ENCODE measurements at places on chromosomes 2 and 18. TPM values are rescaled to one million over a fixed set of nuclear protein-coding genes. Genes with fewer than 3 reads are reported as not detected.

Gene ADCY3
- 59.7 TPM for total RNA-seq

Gene HMSD
- total RNA-seq, result 0.28 TPM

Gene SYT4
- total RNA-seq, result not detected

Gene KCNE4
- 12.4 TPM for total RNA-seq

Gene SIGLEC15
- 2.8 TPM for total RNA-seq

Gene WDR75
- total RNA-seq, result 60.3 TPM

Gene PLGLB2
- total RNA-seq, result not detected

DNA sequence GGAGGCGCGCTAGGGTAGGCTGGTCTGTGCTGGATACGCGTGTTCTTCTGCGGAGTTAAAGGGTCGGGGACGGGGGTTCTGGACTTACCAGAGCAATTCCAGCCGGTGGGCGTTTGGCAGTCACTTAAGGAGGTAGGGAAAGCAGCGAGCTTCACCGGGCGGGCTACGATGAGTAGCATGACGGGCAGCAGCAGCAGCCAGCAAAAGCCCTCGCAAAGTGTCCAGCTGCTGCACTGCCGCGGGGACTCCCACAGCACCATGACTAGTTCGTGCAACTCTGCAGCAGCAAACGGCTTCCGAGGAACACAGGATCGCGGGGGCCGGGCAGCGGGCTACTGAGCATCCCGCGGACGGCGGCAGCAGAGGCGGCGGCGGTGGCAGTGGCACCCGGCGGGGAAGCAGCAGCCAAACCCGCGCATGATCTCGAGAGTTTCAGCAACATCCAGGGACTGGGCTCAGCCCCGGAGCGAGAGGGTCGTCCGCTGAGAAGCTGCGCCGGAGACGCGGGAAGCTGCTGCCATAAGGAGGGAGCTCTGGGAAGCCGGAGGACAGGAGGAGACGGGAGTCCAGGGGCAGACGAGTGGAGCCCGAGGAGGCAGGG is 368 bp downstream of the TMEFF2 start:
- DNase-seq, result peak; percentile 9

DNA sequence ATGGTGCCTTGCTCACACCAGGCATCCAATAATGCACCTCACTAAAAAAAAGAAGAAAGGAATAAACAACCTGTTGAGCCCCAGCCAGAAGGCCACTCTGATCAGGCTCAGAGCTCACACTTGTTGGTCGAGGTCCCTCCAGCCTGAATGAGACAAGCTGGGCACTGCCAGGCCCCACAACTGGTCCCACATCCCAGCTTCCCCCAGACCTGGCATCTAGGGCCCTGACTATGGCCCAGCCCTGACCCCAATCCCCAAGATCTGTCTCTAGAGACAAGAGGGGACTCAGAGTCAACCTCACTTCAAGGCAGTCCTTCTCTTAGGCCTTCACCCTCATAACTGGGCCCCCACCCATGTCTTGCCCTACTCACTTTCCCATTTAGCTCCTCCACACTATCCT is 22.4 kb downstream of the TEX51 start:
- DNase-seq, result no peak

DNA sequence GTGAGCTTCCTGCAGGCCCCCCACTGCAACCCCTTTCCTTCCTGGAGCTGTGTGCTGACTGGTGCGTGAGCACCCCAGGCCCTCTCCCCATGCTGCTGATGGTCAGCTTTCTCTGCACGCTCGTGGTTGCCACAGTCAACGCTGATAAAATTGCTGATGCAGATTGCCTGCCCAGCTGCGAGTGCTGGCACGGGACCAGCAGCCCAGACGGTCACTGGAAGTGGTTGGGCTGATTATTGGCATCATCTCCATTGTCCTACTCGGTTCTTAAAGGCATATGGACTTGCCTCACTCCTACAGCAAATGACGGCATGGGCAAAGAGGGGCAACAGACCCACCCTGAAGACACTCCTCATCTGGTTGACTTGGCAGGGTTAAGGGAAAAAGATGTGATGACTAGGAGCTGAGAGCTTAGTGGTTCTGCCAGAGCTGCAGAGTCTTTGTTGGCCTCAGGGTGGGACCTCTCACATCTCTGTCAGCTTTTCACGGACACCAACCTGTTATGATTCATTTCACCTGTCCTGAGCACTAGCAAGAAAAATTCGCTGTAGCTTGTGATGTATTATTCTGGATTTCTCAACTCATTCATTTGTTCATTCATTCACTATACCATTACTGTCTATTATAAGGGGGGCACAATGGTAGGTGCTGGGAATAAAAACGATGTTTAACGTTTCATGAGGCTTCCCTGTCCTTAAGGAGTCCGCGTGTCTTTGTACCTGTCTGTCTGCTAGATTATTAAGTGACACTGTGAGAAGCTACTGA is 38.4 kb downstream of the PAX8 start:
- peak; percentile 73 for DNase-seq

- no peak for DNase-seq
Measured at GRCh38 chr18:6078877-6079276, 183.6 kb upstream of the TMEM200C start.

DNA sequence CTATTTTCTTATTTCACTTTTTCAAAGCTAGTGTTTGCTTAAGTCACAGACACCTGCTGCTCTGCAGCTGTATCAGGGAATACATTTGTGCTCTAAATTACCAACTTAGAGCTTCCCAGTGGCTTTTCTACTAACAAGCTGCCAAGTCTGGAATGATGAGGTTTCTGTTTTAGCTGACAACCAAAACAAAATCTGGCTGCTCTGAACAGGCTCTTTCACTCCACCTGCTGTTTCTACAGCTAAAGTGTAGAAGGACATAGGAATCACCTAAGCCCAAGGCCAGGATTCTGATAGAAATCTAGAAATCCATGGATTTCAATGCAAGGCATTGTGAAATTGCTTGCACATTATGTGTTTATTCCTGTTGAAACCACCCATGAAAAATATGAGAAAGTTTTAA is 201.2 kb downstream of the SUCLG1 start:
- DNase-seq, result no peak

DNA sequence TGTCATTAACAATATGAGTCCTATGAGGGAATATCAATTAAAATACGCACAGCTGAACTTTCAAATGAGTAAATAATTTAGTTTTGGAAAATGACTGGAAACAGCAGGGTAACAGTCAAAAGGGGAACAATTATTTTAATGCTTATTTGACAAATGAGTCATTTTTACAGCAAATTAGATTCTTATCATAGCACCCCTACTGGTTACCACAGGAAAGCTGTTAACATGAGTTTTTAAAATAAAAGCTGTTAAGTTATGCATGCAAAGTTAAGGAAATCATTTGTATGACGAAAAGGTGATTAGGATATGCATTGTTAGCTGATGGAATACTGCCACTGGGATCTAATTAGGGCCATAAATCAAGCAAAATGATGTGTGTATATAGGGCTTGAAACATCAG is 435.1 kb upstream of the MEIS1 start:
- DNase-seq, result no peak

GRCh38 chr18:63439334-63439733 is 17.1 kb upstream of the VPS4B start:
- DNase-seq, result peak; percentile 39

DNA sequence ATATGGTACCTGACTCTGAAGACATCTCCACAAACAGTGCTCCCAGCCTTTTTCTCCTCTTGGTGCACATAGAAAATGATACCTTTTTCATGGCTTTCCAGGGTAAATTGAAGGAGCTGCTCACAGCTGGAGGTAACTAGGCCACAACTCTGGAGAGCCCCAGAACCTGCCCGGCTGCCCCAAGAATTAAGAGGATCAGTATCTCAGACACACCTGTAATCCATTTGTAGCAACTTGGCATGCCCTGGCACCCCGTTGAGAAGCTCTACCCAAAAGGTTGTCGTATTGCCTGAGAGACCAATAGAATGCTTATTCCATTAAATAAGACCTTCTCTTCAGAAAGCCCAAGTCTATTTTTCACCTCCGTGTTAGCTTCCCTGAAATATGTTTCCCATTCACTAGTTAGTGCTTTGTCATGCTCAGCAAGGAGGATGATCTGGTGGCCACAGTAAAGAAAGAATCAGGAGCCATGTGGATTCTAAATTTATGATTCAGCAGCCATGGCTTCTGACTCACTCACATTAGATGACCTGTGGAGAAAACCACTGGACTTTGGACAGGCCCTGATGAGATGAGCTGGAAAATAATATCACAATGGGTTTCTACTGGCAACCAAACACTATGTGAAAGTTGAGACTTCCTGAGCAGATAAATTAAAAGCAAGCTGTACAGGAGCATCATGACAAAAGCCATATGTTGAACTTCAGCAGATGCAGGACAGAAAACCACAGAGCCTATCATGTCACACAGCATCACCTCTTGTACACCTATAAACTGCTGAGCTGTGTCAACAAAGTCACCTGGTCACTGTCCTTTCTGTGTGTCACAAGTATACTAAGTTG is 253.3 kb upstream of the OSR1 start:
- no peak for DNase-seq

DNA sequence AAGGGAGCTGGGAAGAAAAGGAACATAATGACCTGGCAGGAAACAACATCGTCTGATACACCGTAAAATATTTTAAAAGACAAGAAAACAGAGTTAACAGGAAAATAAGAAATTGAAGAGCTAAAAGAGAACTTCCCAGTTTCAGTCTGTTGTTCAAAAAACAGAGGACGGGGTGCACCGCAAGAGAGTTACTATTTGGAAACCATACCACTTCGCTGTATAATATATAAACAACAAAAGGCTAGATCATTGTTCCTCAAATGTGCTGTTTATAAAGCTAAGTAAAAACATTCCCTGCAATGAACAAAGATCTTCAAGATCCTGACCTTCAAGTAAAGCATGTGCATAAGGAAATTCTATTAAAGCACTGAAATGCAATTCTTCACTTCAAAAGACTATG is 2.1 kb downstream of the PPP3R1 start:
- no peak for DNase-seq

- no peak for DNase-seq
Measured at GRCh38 chr2:143903172-143903856, 616.6 kb downstream of the ZEB2 start.

DNA sequence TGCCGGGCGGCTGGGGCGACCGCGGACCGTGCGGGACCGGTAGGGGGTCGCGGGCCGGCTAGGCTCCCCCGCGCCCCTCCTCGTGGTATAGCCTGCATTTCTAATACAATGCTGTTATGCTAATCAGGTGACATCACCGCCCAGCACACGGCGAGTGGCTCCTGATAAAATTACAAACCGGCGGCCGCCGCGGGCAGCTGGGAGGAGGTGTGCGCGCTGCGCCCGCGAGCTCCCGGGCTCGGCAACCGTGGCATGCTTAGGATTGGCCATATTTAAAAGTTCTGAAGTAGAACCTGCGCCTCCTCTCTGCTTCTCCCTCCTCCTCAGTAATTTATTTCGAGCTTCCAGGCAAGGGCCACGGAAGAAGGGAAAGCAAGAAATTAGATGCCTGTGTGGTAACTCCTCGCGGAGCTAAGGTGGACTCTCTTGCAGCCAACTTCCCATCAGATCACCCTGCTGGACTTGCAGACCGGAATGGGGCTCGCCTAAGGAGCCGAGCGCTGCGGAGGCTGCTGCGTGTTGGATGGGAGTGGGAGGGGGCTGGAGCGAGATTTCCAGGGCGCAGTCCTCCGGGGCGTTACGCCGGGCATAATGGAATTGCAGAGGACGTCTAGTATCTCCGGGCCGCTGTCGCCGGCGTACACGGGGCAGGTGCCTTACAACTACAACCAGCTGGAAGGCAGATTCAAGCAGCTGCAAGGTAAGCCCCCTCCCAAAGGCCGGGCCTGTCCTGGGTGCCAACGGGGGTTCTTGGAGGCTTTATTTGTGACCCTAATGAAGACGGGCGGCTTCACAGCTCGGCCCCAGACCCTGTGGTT is 102.3 kb downstream of the SPTBN1 start:
- DNase-seq, result peak; percentile 56

DNA sequence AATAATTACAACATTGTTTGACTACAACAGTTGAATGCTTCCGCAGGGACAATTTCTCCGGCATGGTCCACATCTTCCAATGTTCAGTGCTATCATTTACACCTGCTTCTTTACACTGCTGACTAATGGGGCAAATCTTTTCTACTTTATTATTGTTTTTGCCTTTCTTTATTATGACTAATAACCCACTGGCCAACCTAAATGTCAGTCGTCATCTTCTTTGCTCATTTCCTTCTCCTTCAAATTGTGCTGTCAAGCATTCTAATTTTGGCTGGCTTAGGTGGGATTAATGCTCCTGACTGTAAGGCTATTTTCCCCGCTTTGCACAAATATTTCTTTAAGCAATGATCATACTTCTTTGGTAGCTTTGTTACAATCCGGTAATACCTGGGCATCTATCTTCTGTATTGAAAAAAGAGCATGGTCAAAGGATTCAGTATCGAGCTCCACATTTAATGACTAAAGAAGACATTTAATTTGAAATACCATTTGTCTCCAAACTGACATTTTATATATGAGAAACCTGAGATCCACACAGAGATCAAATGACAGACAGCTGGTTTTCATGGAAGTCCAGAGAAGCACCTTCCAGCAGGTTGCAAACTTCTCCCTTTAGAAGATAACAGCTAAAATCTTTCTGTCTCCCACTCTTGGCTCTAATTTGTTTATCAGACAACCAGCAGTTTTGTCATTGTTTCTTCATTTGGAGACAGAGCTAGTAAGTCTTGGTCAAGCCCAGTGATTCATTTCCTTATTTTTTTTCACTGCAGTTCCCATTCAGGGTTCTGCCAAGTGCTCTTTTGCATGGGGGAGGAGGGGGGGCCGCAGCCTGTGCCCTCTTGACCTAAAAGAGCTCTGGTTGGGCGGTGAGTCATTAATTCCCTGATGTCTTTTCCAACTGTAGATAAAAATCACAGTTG is 132.9 kb downstream of the SOCS6 start:
- peak; percentile 60 for DNase-seq

DNA sequence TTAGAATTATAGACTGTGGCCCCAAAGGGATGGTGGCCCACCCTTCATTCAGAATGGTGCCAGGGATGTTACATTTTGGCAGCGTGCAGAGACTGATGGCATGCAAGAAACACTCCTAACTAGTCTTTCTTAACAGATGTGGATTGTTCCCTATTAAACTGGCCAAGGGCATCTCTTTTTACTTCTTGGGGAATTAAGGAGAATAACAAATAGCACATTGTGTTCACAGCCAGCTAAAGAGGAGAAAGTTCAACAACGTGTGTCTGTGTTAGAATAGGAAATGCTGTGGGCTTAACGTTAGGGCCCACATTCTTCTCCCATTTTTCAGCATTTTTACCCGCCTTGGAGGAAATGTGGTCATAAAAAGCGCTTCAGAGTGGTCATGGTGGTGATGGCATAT is 404.8 kb downstream of the CDH2 start:
- DNase-seq, result no peak

DNA sequence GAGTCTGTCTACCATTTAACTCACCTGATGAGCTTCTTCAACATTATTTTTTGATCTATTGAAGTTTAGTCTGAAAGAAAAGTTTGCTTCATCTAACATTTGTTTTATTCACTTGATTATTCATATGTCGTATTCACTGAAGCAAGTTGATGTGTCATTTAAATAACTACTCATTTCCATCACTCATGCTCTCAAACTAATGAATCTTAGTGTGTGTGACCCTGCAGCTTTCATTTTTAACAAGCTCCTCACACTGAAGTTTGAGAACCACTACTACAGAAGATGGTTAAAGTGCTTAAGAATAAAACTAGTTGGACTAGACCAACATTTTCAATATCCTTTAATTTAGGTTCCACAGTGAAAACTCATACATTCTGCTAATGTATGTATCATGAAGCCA is 1.8 kb upstream of the ABI2 start:
- DNase-seq, result no peak

Data from uterus (tissue), 4 donors.